ENCODE measurements at places on chromosomes 1 and 21.

- DNase-seq, result no peak
These were observed 1402.0 kb downstream of the MRPL39 start for GRCh38 chr21:24205319-24205718.

- no peak for DNase-seq
These were observed 709.9 kb downstream of the KCNT2 start for GRCh38 chr1:195898373-195898772.

GRCh38 chr1:32695098-32695904 is 7.3 kb downstream of the SYNC start:
- DNase-seq, result no peak

DNA sequence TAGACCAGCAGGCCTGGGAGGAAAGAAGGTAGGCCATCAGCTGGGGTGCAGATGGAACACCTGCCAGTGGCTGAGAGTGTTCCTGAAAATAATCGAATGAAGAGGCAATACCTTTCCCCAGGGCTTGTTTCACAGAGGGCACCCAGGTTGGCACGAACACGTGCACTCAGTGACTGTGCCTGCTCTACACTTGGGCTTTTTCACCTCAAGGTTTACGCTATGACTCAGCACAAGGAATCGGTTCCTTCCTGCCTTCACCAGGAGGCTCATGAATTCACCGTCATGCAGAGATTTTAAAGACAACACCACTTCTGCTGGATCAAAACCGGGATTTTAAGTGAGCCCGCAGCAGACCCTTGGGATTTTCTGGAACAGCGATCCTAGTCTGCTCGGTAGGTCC is 118.5 kb upstream of the ADAR start:
- DNase-seq, result no peak

All from frontal cortex (tissue), 4 donors.